Hair follicle dermal papilla cell (primary cell): ENCODE measurements at places on chromosomes 2 and 18. TPM values are rescaled to one million over a fixed set of nuclear protein-coding genes. Genes with fewer than 3 reads are reported as not detected.

Gene HS6ST1
- total RNA-seq: 102 and 153 TPM in 2 replicates

Gene TAF4B
- total RNA-seq: 3.6 and 5.5 TPM in 2 replicates

Gene CAPN14
- total RNA-seq: 0.12 and 0.32 TPM in 2 replicates

Gene SH3BP4
- 172 and 214 TPM in 2 replicates for total RNA-seq

Gene SPP2
- not detected in 2 replicates for total RNA-seq

Gene IGFBP5
- total RNA-seq: 206 and 734 TPM in 2 replicates

Gene R3HDM1
- total RNA-seq: 10.4 and 11.5 TPM in 2 replicates

Gene SP140
- 1.2 TPM in 1 of 2 replicates, not detected in the other for total RNA-seq

Gene GRB14
- 0.36 and 0.65 TPM in 2 replicates for total RNA-seq

Gene CDK5R2
- under 0.01 TPM in 1 of 2 replicates, not detected in the other for total RNA-seq

Gene GKN1
- total RNA-seq: not detected in 2 replicates

Gene SLC38A11
- 0.12 and 0.32 TPM in 2 replicates for total RNA-seq

Gene TEX44
- total RNA-seq: not detected in 2 replicates

Gene PKDCC
- total RNA-seq: 4.0 and 6.7 TPM in 2 replicates

Gene MAP3K19
- total RNA-seq: not detected in 2 replicates

Gene OR6B2
- not detected in 2 replicates for total RNA-seq

Gene TMEM247
- not detected in 2 replicates for total RNA-seq

Gene KDM3A
- 28.7 and 48.0 TPM in 2 replicates for total RNA-seq

Gene MPP4
- 0.73 and 0.97 TPM in 2 replicates for total RNA-seq

Gene DTNA
- total RNA-seq: 7.5 and 8.7 TPM in 2 replicates

Gene PDE11A
- under 0.01 and 0.36 TPM in 2 replicates for total RNA-seq

Gene CRYBA2
- not detected in 2 replicates for total RNA-seq

Gene RNF144A
- 6.6 and 14.0 TPM in 2 replicates for total RNA-seq

Gene HRH4
- not detected in 2 replicates for total RNA-seq

Gene WNT6
- not detected in 2 replicates for total RNA-seq

Gene RNF152
- total RNA-seq: 15.4 and 21.4 TPM in 2 replicates

Gene CHST10
- total RNA-seq: 9.8 and 12.5 TPM in 2 replicates

Gene VWA3B
- total RNA-seq: not detected in 2 replicates
